NCI-H226 (cell line): ENCODE measurements at places on chromosomes 3 and 15.
A peak's percentile ranks its signal among the peaks of the same experiment; 100 is the strongest.

DNA sequence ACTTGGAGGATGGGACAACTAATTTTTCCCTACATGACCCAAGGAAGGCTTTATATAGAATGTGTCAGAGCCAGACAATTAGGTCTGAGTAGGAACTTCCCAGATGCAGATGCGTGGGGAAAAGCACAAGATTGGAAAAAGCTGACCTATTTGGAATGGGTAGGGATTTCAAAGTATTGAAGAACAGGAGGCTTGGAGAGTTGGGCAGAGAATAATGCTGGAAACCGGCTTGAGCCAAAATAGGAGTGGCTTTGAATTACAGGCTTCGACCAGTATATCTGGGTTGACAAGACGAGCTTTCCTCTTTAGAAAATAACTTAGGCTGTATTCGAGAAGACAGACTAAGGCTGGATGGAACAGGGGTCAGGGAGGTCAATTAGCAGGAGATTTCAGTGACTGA is 181.1 kb downstream of the GBE1 start:
- DNase-seq, result no peak

DNA sequence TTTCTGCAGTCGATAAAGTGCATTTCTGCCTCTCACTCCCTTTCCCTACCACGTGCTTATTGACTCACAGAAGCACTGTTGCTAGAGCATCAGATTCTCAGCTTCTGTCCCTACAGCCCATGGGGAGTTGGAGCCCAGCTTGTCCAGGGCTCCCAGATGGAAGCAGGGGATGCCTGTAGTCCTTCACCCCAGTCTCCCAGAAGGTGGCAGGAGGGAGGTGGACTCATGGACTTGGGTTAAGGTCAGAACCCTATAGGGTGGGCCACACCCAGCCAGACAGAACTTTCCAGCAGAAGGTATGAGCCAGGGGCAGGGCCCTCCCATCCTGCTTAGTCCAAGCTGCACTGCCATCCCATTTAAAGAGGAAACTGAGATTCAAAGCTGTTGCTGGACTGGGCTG is 33.1 kb upstream of the SEMA3F start:
- DNase-seq, result no peak

DNA sequence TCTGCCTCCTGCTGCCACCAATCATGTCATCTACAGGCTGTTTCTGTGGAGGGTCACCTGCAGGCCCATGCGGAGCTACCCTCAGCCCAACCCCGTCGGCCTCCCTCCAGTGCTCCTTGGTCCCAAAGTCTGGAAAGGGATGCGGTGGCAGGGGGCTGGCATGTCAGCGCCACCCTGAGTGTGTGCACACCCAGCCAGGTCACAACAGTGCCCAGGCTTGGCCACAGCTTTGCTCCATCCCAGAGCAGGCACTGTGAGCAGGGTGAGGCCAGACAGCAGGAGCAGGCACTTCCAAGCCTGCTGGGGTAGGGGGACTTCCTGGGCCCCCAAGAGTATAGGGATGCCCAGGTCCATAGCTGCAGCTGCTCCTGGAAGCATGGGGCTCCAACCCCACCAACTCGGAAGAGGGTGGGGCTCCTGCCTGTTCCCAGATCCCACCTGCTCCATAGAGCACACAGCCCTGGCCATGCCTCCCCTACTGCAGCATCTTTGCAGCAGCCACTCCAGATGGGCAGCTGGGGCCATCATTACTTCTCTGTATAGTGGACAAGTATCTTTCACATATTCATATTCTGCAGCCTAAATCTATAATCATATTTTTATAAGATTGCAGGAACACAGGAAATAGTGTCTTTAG is 109.3 kb downstream of the CBLB start:
- no peak for DNase-seq

GRCh38 chr3:72748659-72749058 is 99.6 kb downstream of the SHQ1 start:
- peak; percentile 23 for DNase-seq

DNA sequence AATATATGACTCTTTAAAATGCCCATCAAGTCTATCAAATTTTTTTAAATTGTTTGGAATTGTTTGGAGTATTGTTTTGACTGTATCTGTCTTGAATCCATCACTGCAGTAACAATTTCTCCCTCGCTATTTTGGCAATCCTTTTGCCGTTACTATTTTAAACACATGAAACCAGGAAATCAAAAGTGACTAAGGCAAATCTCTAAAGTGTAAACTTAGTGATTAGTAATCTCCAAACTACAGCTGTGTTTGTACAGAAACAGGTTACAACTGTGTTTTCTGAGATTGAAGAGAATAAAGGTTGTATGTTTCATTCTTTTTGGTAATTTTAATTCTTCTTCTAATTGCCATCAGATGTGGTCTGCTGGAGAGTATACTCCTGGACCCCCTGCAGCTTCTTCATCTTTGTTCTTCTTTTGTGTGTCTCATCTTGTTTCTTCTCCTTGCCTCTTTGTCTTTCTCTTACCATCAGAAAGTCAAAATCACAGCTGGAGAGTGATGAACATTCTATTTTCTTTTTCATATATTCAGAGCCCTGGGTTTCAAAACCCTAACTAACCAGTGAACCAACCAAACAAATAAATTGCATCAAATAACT is 465.4 kb downstream of the RBMS3 start:
- no peak for DNase-seq

DNA sequence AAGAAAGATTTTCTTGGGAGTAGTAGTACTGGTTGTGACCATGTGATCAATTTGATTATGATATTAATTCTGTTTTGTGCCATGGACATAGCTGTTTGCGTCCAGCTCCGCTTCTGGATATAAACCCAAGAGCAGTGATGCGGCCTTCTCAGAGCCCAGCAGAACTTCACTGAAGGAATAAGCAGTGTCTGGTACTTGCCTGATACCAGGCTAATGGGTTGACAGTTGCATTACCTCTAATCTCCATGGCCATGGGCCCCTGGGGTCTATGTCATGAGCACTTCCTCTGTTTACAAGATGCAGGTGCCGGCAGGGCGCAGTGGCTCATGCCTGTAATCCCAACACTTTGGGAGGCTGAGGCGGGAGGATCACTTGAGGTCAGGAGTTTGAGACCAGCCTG is 36.3 kb upstream of the RAB6B start:
- no peak for DNase-seq

DNA sequence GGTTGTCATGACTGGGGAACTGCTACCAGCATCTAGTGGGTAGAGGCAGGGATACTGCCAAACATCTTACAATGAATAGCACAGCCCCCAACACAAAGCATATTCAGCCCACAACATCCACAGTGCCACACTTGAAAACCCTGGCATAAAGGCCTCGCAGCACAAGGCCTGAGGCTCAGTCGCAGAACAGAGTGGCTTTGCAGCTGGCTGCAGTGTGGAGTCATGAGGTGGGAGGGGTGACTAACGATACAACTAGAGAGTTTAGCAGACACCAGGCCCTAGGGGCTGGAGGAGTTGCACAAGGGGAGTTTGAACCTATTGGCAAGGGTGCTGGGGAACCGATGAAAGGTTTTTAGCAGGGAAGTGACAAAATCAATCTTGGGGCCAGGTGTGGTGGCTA is 32.1 kb downstream of the GRK7 start:
- DNase-seq, result no peak

- no peak for DNase-seq
Observed at GRCh38 chr3:140845882-140846281, 95.8 kb upstream of the SLC25A36 start.

- DNase-seq, result no peak
Observed at GRCh38 chr3:150225986-150226385, 182.1 kb upstream of the TSC22D2 start.

DNA sequence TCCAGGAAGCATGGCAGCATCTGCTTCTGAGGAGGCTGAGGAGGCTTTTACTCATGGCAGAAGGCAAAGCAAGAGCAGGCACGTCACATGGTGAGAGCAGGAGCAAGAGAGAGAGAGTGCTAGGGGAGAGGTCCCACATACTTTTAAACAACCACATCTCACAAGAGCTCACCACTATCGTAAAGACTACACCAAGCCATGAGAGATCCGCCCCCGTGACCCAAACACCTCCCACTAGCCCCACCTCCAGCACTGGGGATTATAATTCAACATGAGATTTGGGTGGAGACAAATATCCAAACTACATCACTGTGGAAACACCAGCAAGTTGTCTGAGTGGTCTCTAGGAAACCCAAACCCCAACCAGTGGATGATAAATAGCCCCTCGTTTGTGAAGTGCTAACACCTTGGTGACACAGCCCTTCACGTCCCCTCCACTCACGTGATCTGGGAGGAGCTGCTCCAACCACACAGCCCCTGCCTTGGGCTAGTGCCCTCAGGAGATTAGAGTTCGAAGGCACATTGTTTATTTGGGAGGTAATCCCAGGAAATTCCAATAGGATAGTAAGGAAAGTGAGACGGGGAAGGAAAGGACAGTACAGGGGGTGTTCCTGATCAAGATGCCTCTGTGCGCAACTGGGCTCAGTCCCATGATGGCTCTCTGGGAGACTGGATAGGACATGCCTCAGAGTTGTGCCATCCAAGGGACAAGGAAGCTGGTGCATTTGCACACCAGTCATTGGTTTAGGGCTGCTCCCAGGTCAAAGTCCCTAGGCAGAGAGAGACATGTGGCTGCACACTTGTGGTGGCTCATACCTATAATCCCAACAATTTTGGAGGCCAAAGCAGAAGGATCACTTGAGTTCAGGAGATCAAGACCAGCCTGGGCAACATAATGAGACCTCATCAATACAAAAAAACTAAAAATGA is 80.6 kb upstream of the CTNNB1 start:
- DNase-seq, result no peak

DNA sequence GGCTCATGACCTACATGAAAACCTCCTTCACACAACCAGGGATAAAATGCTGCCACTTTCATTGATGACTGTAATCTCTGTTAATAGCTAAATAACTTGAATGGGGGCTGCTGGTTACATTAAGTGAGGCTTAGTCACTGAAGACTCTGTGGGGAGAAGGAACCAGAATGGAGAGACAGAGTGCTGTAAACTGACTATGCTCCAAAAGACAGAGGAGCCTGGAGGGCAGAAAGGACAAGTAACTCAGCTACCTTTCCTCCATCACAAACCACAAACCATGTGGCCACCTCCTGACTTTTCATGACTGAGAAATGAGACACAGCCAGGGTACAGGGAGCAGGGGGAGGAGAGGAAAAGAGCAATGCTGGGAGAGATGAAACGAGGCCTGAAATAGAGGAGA is 97.1 kb upstream of the TRIM42 start:
- no peak for DNase-seq

- DNase-seq, result no peak
Observed at GRCh38 chr3:119912220-119912619, 130.3 kb downstream of the NR1I2 start.

GRCh38 chr3:168260859-168261258 is 165.1 kb upstream of the GOLIM4 start:
- DNase-seq, result no peak

DNA sequence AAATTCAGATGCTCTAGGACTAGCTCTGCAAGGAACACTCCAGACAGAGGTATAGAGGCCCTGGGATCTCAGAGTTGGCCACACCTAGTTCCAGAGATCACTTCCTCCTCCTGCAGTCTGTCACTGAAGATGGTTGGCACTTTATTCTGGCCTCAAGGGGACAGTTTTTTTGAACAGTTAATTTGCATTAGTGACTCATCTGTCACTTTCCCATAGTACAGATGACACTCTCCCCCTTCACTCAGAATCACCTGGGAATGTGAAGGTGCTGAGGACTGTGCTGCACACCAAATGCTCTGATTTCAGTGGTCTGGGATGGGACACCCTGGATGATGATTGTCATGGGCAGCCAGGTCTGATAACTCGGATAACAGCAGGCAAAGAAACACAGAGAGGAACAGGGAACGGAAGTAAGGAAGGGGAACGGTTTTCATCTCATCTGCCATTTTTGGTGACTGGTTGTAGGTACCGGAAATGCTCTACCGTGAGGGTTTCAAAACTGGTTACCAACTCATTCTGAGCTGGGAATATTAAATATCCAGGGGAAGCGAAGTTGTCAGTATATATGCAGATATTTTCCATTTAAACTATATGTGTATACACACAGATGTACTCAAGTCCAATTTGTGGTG is 232.5 kb upstream of the ST8SIA2 start:
- DNase-seq, result no peak

- no peak for DNase-seq
Observed at GRCh38 chr15:43550527-43551363, 33.3 kb downstream of the MAP1A start.

DNA sequence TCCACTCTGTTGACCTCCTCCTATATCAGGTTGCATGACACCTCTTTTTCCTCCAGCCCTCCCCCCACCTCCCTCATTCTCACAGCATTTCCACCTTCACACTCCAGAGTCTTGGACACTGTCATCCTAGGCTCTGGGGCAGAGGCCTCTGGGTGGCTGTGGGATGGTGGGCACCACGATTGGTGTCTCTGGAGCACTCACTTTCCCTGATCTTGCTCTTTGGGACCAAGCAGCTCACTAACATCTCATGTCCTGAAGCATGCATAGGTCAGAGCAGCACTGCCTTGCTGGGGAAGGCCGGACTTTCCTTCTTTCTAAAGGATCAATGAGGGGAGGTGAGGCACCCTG is 14.9 kb downstream of the ZBTB47 start:
- no peak for DNase-seq

DNA sequence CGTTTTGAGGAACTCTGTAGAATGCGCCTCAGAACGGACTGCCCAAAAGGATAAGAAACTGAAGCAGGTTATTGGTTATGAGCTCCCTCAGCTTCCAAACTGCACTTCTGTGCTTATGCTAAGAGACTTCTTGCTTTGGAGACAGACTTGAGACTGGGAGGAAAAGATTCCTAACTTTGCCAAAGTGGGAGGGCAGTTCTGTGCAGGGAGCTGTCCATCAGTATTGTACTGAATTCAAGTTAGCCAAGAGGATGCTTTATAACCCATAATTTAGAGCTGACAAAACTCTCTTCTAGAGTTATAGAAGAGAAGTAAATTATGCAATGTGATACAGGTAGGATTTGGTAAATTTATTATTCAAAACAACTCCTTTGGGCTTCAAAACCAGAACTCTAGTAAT is 519.8 kb upstream of the GBE1 start:
- DNase-seq, result no peak

DNA sequence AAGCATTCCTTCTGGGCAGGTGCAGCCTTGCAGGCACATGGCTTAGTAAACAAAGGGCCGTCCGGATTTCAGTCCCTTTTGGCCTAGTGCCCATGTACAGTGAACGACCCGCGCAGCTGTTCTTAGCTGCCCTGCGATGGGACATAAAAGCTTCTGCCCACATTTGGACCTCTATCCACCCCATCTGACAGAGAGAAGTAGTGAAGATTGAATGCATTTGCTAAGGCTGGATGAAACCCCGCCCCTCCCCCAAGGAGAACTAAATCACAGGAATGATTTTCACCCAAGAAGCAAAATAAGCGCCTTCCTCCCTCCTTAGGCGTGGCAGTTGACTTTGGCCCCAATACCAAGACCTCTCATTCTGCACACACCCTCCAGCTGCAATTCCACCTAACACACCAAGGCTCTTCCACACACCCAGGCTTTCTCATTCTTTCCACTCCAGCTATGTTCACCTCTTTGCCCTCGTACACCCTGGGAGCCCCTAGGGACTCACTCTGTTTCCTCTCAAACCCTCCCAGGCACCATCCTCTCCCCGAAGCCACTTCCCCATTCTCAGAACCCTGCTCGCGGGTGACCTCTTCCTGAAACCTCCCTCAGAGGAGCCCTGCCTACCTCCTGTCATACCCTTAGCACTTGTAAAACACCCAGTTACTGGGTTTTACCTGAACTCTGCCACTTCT is 14.1 kb upstream of the HRH1 start:
- peak; percentile 19 for DNase-seq

- no peak for DNase-seq
Observed at GRCh38 chr15:54722342-54722986, 474.3 kb downstream of the RSL24D1 start.

GRCh38 chr15:91127236-91127955 is 27.3 kb downstream of the SV2B start:
- DNase-seq, result no peak
